ENCODE measurements at places on chromosomes 4 and X.

GRCh38 chr4:173524218-173525117 is 5.6 kb downstream of the HAND2 start:
- no peak for DNase-seq

DNA sequence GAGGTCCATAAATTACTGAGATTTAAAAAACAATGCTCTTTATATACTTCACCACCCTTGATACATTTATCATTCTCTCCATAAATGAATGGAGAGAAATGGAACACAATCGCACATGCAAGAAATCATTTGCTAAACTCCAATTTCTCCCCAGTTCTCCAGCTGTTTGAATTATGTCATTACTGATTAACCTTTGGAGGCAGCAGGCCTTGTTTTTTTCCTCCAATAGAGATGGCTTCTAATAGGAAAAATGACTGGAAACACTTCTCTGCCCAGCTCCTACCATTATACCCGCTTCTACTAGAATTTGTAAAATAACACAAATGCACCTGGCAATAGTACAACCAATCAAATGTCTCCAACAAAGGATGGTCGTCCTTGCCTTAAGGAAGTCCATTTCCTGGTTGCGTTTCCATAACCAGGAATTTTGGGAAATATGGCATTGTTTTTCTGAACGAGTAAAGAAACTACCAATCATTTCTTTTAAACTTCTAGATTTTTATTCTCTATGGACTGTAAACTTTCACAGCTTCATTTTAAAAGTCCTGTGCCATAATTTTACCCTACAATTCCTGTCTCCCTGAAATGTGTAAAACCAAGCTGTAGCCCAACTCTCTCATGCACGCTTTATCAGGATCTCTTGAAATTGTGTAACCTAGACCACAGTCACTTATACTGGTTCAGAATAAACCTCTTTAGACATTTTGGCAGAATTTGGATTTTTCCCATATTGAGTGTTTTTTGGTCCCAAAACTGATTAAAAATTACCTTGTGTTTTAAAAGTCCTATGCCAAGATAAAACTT is 60.1 kb downstream of the APBB2 start:
- no peak for DNase-seq

DNA sequence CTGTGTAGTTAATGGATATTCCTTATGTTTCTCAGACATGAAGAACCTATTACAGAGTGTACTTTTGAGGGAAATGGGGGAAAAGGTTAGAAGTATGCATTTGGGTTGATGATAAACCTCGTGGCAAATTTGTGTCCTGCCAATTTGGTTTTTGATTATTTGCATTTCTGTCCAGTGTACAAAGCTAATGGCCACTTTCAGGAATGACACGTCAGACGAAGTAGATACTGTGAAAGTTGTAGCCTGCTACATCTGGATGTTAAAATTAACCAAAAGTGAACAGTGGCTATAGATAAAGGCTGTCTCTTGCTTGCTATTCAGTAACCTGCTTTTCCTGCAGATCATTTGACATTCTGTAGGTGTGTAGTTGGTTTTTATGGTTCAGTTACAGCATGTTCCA is 1.0 kb downstream of the PRDX4 start:
- DNase-seq, result no peak

GRCh38 chr4:12050357-12050756 is 621.7 kb upstream of the HS3ST1 start:
- DNase-seq, result no peak

DNA sequence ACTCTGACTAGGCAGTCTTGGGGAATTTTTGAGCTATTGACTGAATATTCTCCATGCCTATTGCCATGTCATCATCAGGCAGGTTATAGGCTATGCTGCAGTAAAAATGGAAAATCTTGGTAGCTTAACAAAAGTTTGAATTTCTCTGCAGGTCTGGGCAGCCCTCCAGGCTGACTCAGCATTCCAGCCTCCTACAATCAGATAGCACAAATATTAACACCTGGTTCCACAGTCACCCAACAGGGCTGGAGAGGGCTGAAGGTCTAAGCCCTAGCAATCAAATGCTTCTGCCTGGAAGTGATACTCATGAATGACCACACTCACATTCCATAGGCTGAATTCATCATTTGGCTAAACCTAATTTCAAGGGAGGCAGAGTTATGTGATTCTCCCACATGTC is 9.6 kb upstream of the PPP3CA start:
- no peak for DNase-seq

DNA sequence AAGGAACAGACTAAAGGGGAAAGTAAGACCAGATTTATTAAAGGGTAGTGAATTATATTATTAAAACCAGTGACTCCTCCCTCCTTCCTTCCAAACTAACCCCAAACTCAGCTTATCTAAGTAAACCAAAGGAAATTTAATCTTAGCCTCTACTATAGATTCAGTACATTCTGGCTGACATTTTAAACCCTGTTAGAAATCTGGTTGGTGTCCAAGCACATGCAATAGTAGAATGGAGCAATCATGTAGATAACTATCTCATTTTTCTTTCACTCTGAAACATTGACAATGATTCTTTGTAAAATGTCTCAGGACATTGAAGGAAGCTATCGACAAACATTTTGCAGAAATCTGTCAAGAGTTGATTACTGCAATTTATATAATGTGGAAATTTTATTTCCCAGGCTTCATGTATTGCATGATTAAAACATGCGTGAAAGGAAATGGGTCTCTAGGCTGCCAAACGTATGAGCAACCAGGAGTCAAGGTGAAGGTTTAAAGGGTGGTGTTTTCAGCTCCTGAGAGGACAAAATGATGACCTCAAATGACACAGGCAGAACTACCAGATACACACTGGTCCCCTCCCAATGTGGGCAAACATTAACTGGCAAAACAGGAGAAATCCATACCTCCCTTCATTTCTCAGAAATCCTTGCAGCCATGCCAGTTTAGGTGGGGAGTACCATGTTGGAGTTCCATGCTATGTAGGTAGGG is 58.2 kb upstream of the RBM47 start:
- DNase-seq, result no peak

DNA sequence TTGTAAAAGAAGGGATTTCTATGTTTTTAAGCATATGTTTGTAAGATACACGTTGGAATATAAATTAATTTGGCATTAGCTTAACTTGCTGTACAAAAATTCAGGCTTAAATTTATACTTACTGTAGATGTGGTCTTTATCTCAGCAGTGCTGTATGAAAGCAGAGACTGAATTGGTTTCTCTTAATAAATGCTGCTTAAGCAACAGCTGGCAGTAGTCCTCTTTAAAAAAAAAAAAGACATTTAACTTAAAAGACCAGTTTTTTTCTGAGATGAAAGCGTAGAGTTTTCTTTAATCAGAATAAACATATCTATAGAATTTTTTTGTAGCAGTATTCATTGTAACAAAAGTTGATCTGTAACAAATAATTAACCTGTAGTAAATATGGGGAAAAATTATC is 124.6 kb downstream of the RAP1GDS1 start:
- no peak for DNase-seq

Data from central memory CD8-positive, alpha-beta T cell (primary cell).